Activated naive CD4-positive, alpha-beta T cell treated with anti-CD3 and anti-CD28 coated beads, Interleukin-2, amount 50 U/mL, for 72 hours (primary cell): ENCODE measurements at places on chromosomes 1 and 21. TPM values are rescaled to one million over a fixed set of nuclear protein-coding genes. Genes with fewer than 3 reads are reported as not detected.

Gene OLFML2B
- total RNA-seq: 0.14 TPM

Gene TTC4
- total RNA-seq: 25.9 TPM

Gene TMEM54
- total RNA-seq: not detected

Gene OLIG2
- not detected for total RNA-seq

Gene YOD1
- total RNA-seq: 6.6 TPM

GRCh38 chr1:16922885-16923431, 1.2 kb downstream of the CROCC start:
- DNase-seq: no peak

GRCh38 chr1:60564916-60565750, 491.6 kb upstream of the C1orf87 start:
- DNase-seq: no peak

DNA sequence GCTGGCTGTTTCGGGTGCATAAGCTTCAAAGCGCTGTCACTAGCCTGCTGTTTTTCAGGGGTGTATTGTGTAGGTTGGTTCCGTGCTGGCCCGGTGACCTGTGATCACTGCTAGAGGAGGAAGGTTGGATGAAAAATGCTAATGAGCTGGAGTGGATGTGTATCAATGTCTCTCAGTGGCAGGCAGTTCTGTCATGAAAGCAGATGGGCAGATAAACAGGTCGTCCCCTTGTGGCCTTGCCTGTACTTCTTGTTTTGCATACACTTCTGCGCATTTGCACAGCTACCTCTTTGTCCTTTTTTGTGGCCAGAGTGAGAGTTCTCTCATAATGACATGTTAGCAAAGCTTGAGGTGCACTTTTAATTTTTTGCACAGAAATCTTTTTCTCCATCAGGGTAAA, 2.9 kb downstream of the SELENON start:
- no peak for DNase-seq

DNA sequence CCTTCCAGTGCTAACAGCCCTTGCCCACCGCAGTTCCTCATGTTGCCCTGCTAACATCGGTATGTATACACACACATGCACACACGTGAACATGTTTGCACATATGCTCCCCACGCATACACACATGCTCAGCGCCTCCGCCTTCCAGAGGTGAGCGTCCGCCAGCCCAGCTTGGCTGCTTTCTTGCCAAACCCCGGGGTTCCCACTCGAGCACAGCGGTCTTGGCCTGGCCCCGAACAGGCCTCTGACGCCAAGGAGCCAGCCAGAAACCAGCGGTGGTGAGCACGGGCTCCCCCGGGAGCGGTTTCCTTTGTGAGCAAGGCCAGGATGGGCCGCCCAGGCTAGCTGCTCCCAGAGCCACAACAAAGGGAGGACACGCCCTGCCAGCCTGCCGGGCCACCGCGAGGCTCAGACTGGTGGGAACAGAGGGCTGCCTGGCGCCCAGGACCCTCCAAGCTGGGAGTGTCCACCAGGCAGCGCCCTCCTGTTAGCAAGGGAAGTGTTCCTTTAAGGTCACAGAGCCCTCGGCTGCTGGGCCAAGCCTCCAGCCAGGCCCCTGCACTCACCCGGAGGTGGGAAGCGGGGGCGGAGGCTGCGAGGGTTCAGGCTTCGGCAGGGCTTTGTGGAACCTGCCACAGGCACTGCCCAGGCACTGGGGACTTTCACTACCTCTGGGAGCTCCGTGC, 65.4 kb downstream of the ALPL start:
- no peak for DNase-seq

DNA sequence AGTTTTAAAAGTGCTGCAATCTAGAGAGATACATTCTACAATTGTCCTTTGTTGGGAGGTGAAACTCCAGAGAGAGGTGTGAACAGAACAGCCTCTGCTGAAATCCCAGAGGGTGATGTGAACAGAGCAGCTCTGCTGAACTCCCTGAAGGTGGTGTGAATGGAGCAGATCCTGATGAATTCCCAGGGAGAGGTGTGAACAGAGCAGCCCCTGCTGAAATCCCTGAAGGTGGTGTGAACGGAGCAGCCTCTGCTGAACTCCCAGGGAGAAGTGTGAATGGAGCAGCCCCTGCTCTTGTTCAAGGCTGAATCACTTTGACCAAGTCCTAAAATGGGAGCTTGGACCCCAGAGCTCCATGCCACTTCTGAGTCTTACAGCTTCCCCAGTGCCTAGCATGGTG, 94.7 kb downstream of the LACTBL1 start:
- DNase-seq: no peak

DNA sequence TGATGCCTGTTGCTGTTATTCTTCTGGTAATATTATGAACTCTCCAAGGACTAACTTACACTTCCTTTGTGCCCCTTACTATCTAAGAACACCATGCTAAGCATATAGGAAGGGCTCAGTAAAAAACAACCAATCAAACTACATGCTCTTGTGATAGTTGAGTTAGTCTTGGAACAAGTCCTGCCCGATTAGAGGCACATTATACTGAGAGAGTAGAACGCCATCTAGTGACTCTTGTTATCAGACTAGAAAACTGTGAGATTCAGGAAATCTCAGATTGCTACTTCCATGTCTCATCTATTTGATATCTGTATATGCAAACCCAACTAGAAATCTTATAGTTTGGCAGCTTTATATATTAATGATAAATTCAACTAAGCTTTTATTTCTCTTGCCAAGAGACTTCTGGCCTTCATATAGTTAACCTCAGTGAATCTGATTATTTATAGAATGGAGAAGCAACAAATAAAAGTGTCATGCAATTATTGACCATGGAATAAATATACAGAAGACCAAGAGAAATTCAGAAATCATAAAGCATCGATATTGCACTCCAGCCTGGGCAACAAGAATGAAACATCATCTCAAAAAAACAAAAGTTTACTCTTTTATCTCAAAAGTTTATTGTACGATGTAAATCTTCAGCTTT, 7.8 kb upstream of the SRRM1 start:
- no peak for DNase-seq

GRCh38 chr1:176122282-176122681, 84.8 kb downstream of the COP1 start:
- DNase-seq: no peak

GRCh38 chr21:33015756-33016155, 10.0 kb upstream of the OLIG2 start:
- no peak for DNase-seq

- no peak for DNase-seq
Measured at GRCh38 chr1:83698644-83699043, 300.3 kb downstream of the TTLL7 start.

DNA sequence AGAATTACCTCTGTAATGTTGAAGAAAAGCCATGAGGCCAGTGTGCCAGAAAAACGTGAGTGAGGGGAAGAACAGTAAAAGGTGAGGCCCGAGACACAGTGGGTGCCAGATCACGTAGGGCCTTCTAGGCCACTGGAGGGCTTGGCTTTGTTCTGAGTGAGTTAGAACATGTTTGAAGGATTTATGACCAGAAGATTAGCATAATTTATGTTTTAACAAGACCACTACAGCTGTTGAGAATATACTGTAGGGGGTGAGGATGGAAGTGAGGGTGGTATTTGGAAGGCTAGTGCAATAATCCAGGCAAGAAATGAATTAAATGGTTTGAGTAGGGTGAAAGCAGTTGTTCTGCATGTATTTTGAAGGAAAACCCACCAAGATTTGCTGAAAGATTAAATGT, 56.3 kb downstream of the LRRC8C start:
- DNase-seq: no peak
